ENCODE measurements at places on chromosomes 3 and 15.

DNA sequence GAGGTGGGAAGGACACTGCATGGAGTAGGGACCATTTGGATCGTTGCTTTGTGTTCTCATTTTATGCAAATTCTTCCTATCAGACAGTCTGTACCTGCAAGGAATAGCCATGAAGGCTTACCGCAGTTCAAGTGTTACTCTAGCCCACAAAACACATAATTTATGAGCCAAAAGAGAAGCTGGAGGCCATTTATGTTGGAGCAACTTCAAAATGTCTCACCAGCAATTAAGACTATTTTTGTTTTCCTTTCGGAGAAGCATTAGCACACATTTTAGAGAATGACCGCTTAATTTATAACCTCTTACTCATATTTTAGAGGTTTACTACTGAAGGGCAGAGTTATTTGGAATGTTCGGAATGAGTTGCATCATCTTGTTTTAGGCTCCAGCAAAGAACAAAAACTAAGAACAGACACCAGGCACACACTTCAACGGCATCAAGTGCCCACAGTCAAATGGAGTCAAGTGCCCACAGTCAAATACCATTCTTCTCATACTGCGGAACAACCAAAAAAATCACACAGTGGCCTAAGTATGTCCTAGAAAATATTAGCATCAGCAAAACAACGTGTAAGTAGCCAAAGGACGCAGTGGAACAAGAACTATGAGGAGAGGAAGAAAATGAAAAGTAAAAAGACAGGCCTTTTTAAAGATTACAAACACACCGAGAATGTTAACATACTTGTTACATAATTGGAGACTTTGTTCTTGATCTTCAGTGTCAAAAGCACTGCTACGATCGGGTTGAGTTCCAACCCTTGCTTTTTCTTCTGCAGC is 17.5 kb upstream of the GOLGA8J start:
- DNase-seq = no peak

DNA sequence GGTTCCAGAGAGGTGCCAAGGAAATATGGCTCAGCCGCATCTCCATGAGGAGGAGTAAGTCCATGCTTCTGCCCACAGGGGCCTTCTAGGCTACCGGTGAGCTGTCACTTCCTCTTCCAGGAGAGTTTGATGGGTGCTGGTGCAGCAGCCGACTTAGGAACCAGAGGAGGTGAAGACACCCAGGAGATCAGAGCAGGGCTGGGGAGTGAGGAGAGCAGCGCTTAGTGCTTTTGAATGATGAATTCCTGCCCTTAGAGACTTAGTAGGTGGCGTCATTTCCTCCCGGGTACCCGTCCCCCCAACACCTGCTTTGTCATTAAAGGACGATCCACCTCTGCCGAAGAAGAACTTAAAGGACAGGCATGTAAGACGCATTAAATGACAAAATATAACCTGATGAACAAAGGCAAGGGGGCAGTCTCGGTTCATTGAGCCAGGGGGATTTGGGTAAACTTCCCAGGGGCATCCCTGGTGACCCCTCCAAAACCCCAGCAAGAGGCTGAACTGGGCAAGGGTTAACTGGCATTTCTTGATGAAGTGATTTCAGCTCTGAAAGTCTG is 67.6 kb downstream of the HES1 start:
- peak; percentile 32 for DNase-seq

GRCh38 chr15:67096546-67097294 is 31.3 kb downstream of the SMAD3 start:
- no peak for DNase-seq

GRCh38 chr15:100663086-100663914 is 60.9 kb downstream of the ASB7 start:
- DNase-seq = no peak

DNA sequence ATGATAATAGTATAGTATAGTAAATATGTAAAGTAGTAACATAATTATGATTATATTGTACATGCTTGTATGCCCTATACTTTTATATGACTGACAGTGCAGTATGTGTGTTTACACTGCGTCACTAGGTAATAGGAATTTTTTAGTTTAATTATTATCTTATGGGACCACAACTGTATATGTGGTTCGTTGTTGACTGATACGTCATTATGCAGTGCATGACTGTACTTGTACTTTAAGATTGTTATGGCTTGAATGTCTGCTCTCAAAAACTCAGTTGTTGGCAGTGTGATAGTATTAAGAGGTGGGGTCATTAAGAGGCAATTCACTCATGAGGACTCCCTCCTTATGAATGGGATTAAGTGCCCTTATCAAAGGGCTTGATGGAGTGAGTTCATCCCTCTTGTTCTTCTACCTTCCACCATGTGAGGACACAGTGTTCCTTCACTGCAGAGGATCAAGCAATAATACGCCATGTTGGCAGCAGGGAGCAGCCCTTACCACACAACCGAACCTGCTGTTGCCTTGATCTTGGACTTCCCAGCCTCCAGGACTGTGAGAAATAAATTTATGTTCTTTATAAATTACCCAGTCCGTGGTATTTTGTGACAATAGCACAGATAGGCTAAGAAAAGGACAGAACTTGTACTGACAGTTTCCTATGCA is 152.2 kb downstream of the NEK11 start:
- no peak for DNase-seq

- DNase-seq = peak; percentile 8
Measured at GRCh38 chr3:108329947-108330346, 33.6 kb downstream of the HHLA2 start.

DNA sequence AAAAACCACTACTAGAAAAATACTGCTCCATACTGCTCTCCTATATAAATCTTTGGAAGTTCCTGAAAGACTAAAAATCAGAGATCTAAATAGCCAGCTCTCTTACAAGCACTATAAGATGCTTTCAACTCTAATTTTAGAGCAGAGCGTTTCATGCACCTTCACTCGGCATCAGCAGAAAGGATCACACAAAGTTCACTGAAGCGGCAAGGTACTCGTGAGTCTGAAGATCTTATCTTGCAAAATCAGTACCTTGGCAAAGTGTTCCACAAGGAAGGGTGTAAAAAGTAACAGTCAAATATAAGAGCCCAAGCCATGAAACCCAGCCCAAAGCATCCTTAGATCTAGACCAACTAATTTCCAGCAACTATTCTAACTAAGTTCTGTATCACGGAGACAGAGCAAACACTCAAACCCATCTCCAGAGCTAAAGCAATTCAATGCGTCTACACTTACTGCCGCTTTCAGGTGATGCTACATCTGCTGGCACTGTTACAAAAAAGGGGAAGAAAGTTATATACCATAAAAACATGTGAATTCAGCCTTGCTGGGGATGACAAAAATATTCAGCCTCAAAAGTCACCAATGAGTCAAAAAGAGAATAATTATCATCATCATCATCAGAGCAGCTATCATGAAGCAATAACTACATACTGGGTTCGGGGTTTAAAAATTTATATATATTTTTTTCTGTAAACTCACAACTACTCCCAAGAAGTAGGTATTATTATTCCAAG is 16.3 kb downstream of the VPS39 start:
- DNase-seq = no peak

- DNase-seq = no peak
Measured at GRCh38 chr3:96319166-96319565, 495.2 kb upstream of the EPHA6 start.

- DNase-seq = no peak
Measured at GRCh38 chr3:195263193-195263924, 7.6 kb downstream of the XXYLT1 start.

DNA sequence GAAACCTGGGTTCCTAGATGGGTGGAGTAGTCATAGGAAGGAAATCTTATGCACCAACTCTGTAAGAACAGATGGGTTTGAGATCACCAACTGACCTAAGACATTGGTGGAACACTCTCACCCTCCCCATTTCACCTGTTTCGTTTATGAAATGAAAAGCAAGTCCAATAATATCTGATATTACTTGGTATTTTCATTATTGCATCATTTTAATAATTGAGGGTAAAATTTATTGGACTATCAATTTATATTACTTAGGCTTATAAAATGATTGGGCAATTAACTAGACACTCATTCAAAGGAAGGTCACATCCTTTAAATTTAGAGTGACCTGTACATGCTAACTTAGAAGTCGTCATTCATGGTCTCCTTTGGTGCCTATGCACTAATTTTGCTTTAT is 503.9 kb downstream of the TAFA4 start:
- DNase-seq = no peak

DNA sequence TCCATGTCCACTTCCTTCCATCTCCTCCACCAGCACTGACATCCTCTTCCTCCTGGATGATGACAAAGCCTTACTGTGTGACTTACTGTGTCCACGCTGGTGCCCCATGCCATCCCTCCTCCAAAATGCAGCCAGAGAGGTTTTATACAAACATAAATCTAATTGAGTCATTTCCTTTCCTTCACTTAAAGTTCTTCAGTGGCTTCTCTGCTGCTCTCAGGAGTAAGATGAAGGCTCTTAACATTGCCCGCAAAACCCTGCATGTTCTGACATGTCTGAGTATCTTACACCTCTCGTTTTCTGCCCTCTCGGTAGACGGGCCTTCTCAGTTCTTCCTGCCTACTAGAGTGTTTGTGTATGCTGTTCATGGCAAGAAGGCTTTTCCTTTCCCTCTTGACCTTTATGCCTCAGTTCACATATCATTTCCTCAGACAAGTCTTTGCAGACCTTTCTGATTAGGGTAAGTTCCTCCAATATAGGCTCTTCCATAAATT is 175.5 kb downstream of the CFAP20DC start:
- DNase-seq = peak; percentile 50

GRCh38 chr3:69273896-69274295 is 112.0 kb downstream of the FRMD4B start:
- no peak for DNase-seq

- no peak for DNase-seq
Measured at GRCh38 chr3:4454142-4454541, 12.9 kb downstream of the SUMF1 start.

DNA sequence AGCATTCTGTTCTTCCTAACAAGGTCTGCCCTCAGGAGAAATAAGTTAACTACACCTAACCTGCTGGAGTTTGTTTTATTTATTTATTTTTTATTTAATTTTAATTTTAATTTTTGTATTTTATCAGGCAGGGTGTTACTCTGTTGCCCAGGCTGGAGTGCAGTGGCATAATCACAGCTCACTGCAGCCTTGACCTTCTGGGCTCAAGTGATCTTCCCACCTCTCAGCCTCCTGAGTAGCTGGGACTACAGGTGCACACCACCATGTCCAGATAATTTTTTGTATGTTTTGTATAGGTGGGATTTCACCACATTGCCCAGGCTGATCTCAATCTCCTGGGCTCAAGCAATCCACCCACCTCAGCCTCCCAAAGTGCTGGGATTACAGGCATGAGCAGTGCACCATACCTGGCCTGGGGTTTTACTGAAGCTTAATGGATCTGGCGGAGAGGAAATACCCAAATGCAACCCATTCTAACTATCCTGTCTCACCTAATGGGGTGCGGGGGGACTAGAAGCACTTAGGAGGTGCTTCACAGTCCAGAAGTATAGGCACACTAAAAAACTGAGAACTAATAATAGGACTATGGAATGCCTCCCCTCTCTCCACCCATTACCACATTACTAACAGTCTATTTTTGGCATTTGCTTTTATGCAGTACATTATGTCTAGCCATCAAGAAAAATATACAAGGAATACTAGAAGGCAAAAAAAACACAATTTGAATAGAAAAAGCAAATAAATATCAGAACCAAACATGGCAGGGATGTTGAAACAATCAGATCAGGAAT is 61.4 kb downstream of the TTBK2 start:
- no peak for DNase-seq

- DNase-seq = no peak
Measured at GRCh38 chr3:44363591-44363990, 25.0 kb downstream of the TCAIM start.

DNA sequence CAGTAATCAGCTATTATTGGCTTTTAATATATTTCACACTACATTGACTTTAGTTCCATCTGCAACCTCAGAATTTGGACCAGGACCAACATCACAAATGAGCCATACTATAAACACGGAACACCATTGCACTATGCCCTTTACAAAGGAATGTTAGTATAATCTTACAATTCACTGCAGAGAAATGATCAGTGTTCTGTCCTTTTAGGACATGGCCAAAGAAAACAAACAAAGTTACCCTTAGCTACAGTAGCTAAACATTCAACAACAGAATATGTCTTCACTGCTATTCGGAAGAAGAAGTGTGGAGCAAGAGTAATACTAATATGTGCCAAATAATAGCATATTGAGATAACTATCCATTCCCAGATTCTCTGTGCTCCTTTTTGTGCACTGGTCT is 90.4 kb downstream of the NAALADL2 start:
- no peak for DNase-seq

DNA sequence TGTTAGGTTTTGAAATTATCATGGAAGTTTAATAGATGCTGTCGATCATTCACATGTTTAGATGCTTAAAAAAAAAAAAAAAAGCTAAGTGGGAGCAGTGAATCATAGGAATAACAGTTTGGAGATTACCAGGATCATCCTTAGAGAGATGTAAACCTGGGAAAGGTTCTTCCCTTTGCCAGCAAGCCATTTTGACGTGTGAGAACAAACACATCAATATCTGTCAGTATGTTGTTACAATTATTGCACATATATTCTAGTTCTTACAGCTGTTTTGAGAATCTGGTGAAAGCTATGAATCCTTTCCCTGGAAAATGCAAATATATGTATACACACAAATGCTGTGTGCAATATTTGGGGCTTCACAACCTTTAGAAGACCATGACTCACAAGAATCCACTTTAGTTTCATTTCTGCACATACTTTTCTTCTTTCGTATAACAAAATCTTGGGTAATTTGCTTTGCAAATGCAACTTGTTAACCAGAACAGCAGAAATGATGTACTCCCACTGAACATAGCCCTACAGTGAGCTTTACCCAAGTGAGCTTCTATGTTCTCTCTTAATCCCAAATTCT is 12.0 kb downstream of the NFKBIZ start:
- no peak for DNase-seq

- DNase-seq = no peak
Measured at GRCh38 chr3:14235003-14235911, 56.6 kb downstream of the LSM3 start.

- DNase-seq = no peak
Measured at GRCh38 chr3:153173758-153174516, 11.9 kb downstream of the RAP2B start.

- no peak for DNase-seq
Measured at GRCh38 chr15:42152921-42153698, 3.3 kb downstream of the PLA2G4F start.

- DNase-seq = no peak
Measured at GRCh38 chr3:25355034-25355885, 72.8 kb upstream of the RARB start.

- no peak for DNase-seq
Measured at GRCh38 chr3:52537726-52538421, 1.5 kb downstream of the UQCC5 start.

- no peak for DNase-seq
Measured at GRCh38 chr15:98446083-98446482, 202.3 kb upstream of the IGF1R start.

Measured in activated T-cell treated with anti-CD3 and anti-CD28 coated beads, Interleukin-2, amount 50 U/mL, for 72 hours (primary cell).